Hair follicle dermal papilla cell (primary cell): ENCODE measurements at places on chromosomes 4 and X. TPM values are rescaled to one million over a fixed set of nuclear protein-coding genes. Genes with fewer than 3 reads are reported as not detected.

Gene AR
- total RNA-seq = 6.8 and 15.1 TPM in 2 replicates

Gene NAA11
- total RNA-seq = not detected in 2 replicates

Gene GNRHR
- not detected in 2 replicates for total RNA-seq

Gene IL15
- 5.3 and 8.6 TPM in 2 replicates for total RNA-seq

Gene SHISA3
- total RNA-seq = not detected in 2 replicates

Gene SLC2A9
- total RNA-seq = 1.2 and 1.6 TPM in 2 replicates

Gene UTP14A
- total RNA-seq = 17.4 and 18.0 TPM in 2 replicates

Gene BMPR1B
- total RNA-seq = 0.32 and 0.73 TPM in 2 replicates

Gene POLN
- 3.2 and 3.5 TPM in 2 replicates for total RNA-seq

Gene TRMT2B
- 8.9 and 12.0 TPM in 2 replicates for total RNA-seq

Gene SPANXN3
- not detected in 2 replicates for total RNA-seq

Gene FOXR2
- not detected in 2 replicates for total RNA-seq

Gene MAGEC1
- total RNA-seq = not detected in 2 replicates

Gene CCDC110
- total RNA-seq = 0.65 TPM in 1 of 2 replicates, not detected in the other

Gene GAGE12J
- not detected in 2 replicates for total RNA-seq

Gene SSX1
- not detected in 2 replicates for total RNA-seq

Gene MAGEA9B
- total RNA-seq = not detected in 2 replicates

Gene PPP1R2C
- total RNA-seq = not detected in 2 replicates

Gene CITED1
- total RNA-seq = 0.97 TPM in 1 of 2 replicates, not detected in the other

Gene COX7B2
- not detected in 2 replicates for total RNA-seq

Gene STPG2
- total RNA-seq = 0.12 and 0.32 TPM in 2 replicates
